NCI-H524 treated with DMSO at 0.1 percent for 48 hours (cell line): ENCODE measurements at places on chromosomes 7 and 10.

GRCh38 chr10:12564173-12564572 is 214.8 kb downstream of the CAMK1D start:
- DNase-seq = no peak

GRCh38 chr7:142053988-142054387 is 57.5 kb upstream of the MGAM2 start:
- DNase-seq = no peak

GRCh38 chr7:44131173-44132029 is 8.1 kb upstream of the POLD2 start:
- DNase-seq = peak; percentile 41

- no peak for DNase-seq
Measured at GRCh38 chr10:125684581-125684980, 1.6 kb upstream of the TEX36 start.

- no peak for DNase-seq
Measured at GRCh38 chr7:155694851-155695250, 50.4 kb downstream of the RBM33 start.

GRCh38 chr10:121865554-121865953 is 62.3 kb downstream of the ATE1 start:
- DNase-seq = no peak
